ENCODE measurements at places on chromosomes 7 and 10.

GRCh38 chr10:27223964-27224363 lies 16.6 kb downstream of the ACBD5 start:
- peak; percentile 63 for DNase-seq

DNA sequence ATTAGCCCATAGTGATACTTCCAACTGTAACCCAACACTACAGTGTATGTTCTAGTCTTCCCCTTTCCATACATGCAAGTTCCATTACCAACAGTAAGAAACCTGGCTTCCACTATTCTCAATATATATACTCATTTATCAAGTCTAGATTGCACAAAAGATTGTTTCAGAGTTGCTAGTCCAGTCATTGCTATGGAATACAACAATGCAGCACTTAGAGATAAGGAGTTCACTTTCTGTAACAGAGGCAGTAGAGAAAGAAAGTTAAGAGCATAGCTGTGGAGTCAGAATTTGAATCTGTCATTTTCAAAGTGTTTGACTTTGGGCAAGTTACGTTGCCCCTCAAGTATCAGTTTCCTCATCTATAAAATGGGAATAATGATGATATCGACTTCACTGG lies 90.1 kb downstream of the RTKN2 start:
- DNase-seq: no peak

DNA sequence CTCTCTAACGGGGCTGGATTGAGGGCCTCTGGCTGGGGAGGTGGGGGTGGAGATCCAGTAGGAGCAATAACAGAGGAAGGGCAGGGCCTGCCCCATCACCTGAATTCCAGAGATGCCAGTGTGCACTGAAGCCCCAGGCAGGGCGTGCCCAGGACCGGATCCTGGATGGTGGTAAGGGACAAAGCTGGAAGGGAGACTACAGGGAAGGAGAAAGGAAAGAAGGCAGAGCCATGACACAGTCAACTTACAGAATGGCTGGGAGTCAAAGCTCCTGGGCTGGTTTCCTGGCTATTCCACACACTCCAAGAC lies 666 bp downstream of the TMEM139 start:
- no peak for DNase-seq

GRCh38 chr10:62818426-62819011 lies 2.4 kb upstream of the EGR2 start:
- DNase-seq: peak; percentile 37

- no peak for DNase-seq
Observed at GRCh38 chr10:25082276-25083204, 66.1 kb downstream of the THNSL1 start.

GRCh38 chr10:95246582-95247051 lies 44.2 kb downstream of the PDLIM1 start:
- DNase-seq: peak; percentile 73

DNA sequence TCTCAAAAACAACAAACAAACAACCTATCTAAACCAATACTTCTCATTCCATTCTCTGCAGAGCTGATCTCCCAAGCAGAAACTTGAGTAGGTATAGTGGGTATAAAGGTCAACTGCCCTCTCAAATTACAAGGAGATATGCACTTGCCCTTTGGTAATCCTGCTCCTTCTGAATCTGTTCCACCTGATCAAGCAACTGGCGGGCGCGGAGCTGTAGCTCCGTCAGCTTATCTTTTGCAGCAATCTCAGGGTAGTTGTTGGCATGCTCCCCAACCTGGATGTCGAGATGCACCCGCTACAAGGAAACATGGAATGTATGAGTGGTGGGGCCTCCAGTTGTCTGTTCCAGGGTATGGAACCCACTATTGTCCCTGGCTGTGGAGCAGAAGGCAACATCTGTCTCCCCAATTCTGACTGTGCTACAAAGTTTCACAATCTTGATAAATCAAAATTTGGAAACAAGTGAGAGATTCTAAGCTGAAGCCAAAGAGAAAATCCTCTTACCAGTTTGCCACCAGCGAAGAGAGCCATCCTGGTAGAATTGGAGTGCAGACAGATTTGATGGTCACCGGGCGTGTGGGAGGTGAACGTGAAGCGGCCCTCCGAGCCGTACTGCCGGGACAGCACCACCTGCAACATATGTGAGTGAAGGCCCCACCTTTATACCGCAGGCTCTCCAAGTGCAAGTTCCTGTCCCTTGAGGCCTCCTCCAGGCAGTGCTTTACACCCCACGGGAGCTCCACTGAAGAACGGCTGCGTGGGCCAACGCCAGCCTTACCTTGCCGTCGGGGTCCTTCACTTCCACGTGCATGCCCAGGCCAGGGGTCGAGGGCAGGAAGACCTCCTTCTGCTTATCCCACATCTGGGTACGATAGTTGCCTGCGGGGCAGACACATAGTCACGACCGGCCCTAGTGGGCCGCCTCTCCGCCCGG lies 819 bp downstream of the TMED4 start:
- DNase-seq: peak; percentile 22

- peak; percentile 44 for DNase-seq
Observed at GRCh38 chr10:104255311-104255981, 754 bp downstream of the GSTO1 start.

DNA sequence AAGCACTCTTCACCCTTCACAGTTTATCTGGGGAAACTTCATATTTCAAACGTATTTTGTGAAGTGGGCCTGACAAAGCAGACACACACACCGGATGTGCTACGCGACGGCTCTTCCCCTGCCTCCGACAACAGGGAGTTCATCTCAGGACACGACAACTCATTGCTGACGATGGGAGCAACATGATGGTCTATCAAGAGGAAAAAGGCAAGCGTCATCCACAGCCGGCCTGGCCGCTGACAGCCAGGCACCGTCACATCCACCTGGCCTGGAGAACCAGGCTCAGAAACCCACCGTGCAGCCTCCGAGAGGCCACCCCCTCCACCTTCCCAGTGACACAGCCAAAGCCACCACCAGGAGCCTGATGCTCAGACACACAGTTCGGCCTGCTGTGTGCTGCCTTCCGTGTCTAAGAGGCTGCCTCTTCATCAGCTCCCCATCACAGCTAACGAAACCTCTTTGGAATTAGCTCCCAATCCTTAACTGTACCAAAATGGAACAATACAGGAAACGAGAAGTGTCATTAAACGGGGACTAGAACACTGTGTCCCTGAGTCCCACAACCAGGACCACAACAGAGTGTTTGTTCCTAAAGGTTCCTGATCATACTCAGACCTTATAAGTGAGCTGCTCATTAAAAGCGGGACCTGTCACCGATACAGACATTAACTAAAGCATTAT lies 76.7 kb downstream of the SFMBT2 start:
- DNase-seq: no peak

- DNase-seq: no peak
Observed at GRCh38 chr7:88669913-88670312, 89.6 kb upstream of the ZNF804B start.

GRCh38 chr7:152486968-152487367 lies 51.2 kb upstream of the KMT2C start:
- no peak for DNase-seq

- no peak for DNase-seq
Observed at GRCh38 chr7:29831705-29832104, 25.4 kb downstream of the WIPF3 start.

- DNase-seq: no peak
Observed at GRCh38 chr7:105229641-105230040, 159.1 kb downstream of the SRPK2 start.

GRCh38 chr10:24974976-24975375 lies 22.6 kb upstream of the PRTFDC1 start:
- no peak for DNase-seq

GRCh38 chr10:87861566-87861952 lies 1.8 kb downstream of the KLLN start:
- no peak for DNase-seq

DNA sequence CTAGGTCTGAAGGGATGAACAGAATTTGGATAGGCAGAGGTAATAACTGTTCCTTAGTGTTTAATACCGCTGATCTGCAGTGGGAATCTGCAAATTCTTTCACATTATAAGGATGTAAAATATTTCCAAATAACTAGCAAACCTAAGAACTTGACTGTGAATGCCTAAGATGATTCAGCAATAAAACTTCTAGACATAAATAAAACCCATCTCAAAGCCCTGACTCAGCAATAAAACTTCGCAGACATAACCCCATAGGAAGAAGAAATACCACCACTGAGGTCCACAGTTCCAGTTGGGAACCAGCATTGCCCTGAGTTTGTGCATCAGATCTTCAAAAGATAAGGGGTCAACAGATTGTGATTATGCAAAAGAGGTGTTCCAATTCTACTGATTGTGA lies 354.2 kb downstream of the GFRA1 start:
- DNase-seq: no peak

- peak; percentile 31 for DNase-seq
Observed at GRCh38 chr7:99562832-99563231, 4.4 kb downstream of the ZNF655 start.

DNA sequence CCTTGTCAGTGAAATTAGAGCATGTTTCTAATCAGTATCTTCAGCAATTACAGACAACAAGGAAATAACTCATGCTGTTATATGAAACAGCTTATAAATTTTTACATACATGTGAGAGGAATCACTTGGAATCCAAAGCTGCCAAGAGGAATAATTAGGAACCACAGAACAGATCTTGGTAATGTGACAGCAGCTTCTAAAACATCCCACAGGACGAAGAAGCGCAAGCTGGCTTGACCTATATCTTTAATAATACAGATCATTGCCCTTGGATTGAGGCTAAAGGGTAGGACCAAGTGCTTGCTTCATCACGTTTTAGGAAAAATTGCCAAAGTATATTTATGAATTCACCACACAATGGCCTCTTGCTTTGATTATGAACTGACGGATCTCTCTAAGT lies 869.8 kb downstream of the LRMDA start:
- DNase-seq: no peak

DNA sequence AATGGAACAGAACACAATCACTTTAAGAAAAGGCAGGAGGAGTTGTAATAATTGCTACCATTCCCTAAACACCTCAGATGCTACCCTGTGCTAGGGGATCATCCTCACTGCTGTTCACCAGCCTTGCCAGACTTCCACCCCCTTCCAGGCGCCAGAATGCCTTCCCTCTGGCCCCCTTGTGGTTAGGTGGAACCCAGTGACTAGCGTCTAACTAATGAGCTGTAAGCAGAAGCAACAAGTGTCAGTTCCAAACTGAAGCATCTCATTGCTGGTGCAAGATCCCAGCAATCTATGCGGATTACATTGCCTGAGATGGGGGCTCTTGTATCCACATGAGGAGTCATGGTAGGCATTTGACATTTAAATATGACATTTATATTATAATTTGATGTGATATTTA lies 86.6 kb downstream of the FRMD4A start:
- no peak for DNase-seq

DNA sequence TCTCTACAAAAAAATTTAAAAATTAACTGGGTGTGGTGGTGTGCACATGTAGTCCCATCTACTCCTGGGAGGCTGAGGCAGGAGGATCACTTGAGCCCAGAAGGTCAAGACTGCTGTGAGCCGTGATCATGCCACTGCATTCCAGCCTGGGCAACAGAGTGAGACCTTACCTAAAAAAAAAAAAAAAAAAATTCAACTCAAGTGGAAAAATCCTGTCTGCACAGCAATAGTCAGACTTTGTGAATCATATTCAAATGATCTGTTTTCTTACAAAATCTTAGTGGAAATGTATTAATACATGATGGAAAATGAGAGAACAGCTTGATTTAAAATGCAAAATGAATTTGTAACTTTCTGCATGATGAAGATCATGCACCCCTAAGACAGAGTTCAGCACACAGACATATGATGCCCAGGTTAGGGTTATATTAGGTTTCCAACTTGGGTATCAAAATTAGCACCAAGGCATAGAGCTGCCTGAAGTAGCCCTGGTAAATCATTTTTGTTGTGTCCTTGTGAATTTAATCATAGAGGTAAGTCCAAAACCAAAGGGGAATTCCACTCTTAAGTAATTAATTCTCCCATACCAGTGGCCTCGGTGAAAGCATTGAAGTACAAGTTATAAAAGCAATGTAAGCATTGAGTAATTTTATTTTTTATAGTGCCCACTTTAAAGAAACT lies 93.8 kb downstream of the ADD3 start:
- no peak for DNase-seq

DNA sequence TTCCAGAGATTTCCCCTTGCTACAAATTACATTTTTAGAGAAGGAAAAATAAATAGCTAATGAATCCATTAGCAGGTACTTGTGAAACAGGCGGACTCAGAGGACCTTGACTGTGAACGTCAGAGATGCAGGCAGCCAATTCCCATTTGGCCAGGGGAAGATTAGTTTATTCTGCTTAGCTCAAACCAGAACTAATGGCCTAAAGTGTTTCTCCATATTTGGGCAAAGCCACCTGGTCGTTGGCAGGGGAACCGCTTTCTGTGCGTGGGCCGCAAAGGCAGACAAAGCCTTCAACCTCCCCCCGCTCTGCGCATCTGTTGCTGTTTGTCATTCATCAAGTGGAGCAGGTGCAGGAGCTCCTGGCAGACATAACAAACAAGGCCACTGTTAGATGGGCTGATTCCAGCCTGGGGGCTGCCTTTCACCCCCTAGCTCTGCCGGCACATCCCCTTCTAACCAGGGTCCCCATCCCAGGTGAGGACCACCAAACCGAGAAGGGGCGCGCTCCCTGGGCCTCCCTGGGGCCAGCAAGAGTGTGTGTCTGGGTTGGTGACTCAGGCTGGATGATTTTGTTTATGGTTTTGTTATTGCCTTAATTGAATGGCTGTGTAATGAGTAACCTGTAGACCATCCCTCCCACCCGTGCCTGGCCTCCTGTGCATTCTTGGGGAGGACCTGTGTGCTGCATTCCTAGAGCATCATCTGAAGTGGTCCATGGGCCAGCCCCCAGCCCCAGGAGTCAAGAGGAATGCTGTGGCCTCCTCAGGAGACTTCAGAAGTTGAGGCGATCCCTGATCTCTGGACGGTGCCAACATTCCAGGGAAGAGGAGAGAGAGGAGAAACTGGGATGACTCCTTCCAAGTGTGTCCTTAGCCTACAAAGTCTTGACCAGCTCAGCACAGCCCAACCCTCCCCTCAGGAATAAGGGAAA lies 14.5 kb upstream of the CPA1 start:
- DNase-seq: no peak

- DNase-seq: no peak
Observed at GRCh38 chr10:86068231-86069054, 298.2 kb downstream of the GRID1 start.

DNA sequence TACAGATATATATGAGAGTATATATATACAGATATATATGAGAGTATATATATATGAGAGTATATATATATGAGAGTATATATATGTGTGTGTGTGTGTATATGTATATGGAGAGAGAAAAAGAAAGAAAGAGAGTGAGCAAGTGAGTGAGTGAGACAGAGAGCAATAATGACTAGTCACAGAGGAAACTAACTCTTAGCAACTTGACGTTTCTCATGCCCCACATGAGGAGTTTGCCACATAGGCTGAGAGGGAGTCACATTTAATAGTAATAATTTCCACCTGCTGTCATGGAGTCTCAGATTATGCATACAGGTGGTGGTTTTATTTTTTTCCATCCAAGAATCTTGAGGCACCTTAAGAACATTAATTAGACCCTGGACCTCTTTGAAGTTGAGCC lies 199.9 kb downstream of the GATA3 start:
- no peak for DNase-seq

GRCh38 chr7:90458104-90458503 lies 11.3 kb upstream of the PTTG1IP2 start:
- DNase-seq: no peak

GRCh38 chr7:50092579-50093491 lies at the start of gene ZPBP:
TSS of gene ZPBP (minus strand) at chr7:50093246. CDS start at chr7:50093194, 52 bp downstream.
- peak; percentile 72 for DNase-seq

GRCh38 chr7:155878674-155879073 lies 66.4 kb upstream of the SHH start:
- no peak for DNase-seq
